Mesendoderm (in vitro differentiated cells): ENCODE measurements at places on chromosomes 4 and X.

- no peak for DNase-seq
These were observed 237.9 kb upstream of the GATB start for GRCh38 chr4:151998723-151999122.

GRCh38 chr4:107740950-107741701 lies 21.1 kb upstream of the PAPSS1 start:
- no peak for DNase-seq

- DNase-seq = peak; percentile 0
These were observed 137.6 kb downstream of the SCLT1 start for GRCh38 chr4:128955751-128956150.

DNA sequence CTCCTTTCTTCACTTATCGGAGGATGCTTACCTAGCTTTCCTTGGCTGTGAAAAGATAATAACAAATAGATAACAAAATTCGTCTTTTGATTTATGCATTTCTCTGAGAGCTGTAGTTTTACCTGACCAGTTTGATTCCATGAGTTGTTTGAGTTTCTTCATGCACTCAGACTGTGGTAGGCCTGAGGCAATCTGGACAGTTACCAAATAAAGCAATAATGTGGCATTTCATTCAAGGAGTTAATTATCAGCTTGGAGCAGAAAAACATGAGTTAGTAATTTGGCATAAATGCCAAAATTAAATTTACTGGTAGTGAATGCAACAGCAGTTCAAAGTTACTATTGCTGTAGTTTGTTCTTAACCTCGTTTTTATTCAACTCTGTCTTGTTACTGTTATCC lies 53.5 kb downstream of the FABP2 start:
- DNase-seq = no peak

DNA sequence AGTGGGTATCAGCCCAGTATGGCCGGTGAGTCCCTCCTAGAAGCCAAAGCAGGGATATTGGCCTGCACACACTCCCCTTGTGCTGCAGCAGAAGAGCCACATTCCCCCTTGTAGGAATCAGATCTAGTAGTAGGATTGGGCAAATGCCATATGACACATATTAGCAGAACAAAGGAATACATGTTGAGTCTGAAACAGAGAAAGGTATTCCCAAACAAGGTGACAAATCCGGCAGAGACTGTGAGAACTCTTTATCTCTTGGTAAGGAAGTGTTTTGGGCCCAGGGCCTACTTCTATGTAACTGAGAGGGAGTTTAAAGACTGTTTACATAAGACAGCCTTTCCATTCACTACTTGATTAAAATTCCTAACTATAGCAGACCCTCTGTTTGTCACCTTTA lies 1382.0 kb downstream of the FAM133A start:
- DNase-seq = peak; percentile 67

- peak; percentile 82 for DNase-seq
These were observed 643 bp downstream of the SRP72 start for GRCh38 chr4:56468097-56468422.

DNA sequence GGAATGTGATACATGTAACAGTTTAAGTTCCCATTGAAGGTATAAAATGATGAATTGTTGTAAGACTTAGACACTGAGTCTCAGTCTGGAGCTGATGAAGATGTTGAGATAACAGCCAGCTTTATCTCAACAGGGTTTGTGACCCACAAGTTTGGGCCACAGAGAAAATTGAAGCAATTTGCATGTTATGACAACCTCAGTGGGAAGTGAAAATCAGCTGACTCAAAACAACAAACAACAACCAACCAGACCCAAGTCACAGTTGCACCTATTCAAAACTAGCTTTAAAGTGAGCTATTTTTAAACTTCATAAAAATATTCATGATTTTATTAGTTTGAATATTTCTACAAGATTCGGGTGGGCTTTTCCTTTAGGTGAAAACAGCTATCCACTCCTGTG lies 8.0 kb downstream of the SFRP2 start:
- DNase-seq = no peak

- DNase-seq = no peak
These were observed 14.7 kb upstream of the SH3KBP1 start for GRCh38 chrX:19902110-19902509.

GRCh38 chr4:140163029-140163810 lies 9.2 kb upstream of the MAML3 start:
- DNase-seq = no peak

- no peak for DNase-seq
These were observed 114.8 kb upstream of the MED14 start for GRCh38 chrX:40849906-40850823.

GRCh38 chrX:45823536-45823935 lies 622.9 kb upstream of the DIPK2B start:
- DNase-seq = no peak

GRCh38 chr4:26050212-26050643 lies 136.2 kb downstream of the SMIM20 start:
- no peak for DNase-seq

DNA sequence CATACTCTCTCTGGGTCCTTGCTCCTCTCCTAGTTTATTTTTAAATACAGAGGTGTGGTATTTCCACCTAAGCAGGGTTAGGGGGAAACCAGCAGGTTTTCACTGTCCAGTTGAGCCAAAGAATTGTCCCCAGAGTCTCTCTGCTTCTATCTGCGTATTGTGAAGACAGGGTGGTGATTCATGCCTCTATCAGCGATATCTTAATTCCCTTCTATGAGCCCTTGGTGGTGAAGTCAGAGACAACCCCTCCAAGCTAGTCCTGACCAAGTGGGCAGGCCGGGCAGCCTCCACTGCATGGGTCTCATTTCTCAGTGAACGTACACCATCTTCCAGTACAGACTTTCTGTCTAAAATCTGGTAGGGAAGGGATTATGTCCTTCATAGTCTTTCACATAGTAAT lies 100.5 kb upstream of the GPR34 start:
- DNase-seq = no peak

DNA sequence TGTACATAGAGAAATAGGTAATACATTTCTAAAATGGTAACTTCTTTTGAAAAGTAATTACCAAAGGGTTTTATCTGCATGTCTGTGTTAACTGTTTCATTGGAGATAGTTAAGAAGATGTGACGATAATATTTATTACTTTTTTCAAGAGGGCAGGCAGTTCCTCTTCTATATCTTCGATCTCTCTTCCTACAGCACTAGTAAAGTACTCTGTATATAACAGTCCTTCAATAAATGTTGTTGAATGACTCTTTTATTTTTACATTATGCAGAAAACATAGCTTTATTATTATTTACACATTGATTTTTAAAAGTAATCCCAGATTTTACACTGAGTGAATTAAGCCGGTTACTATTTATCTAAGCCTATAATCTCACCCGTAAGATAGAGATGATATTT lies 51.8 kb downstream of the TMPRSS11E start:
- DNase-seq = no peak

DNA sequence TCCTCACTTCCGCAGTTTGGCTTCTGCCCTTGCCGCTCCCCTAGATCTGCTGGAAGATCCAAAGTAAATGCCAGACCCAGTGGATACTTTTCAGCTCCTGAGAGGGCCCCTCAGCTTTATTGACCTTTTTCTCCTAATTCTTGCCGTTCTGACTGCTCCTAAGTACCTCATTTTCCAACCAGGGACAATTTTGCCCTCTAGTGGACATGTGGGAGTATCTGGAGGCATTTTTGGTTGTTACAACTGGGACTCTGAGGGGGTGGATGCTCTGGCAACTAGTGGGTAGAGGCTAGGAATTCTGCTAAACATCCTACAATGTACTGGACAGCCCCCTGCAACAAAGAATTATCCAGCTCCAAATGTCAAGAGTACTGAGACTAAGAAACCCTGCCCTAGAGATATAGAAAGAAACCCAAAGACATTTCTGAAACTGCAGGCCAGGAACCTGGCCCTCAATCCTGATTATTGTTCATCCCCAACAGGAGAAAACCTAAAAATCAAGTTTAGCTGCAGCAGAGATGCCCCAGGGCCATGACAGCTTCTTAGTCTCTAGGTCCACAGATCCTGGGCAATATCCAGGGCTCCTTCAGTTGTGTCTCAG lies 3.4 kb downstream of the TEX13B start:
- DNase-seq = peak; percentile 59

DNA sequence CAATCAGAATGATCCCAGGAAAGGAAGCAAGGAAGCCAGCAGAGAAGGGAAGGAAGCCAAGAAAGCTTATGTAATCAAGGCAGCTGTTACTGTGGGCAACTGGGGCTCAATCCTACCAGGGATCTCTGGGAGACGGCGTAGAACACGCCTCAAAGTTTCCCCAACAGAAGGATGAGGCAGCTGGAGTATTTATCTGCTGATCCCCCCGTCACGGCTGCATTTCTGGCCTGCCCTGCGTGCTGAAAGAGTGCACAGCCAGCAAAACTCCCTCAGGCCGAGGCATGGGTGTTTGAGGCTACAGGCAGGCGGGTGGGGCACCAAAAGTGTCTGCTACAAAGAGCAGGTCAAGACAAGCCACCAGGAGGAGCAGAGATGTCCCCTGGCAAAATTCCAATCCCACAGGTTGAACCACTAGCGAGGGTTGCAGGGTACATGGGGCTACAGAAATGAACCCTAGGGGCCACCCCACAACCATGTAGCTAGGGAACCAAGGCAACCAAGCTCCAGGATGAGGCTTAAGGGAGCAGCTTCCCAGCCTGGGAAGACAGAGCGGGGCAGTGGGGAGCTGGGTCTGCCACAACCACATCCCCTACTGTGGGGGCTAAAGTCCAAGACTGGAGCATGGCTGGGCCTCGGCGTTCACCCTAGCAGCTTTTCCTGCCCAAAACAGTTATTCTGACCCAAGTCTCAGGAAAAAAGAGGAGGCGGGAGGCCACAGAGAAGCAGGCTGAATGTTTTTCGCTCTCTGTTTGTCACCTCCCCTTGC lies 113.4 kb downstream of the BCOR start:
- no peak for DNase-seq

DNA sequence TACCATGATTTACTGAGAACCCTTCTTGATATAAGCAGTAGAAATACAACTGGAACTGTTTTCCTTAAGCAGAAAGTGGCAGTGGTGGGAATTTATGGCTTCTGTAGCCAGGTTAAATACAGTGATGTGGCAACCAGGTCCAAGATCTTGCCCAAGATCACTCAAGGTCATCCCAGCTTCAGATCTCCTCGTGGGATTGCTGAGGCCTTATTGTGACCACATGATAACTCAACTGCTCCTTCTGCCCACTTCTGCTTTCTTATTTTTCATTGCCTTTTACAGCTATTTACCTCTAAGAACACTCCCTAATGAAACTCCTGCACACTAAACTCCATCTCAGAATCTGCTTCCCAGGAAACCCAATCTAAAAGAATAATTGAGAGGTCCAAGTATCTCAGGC lies 12.4 kb upstream of the CYBB start:
- DNase-seq = no peak
